ENCODE measurements at places on chromosomes 12 and 14.

DNA sequence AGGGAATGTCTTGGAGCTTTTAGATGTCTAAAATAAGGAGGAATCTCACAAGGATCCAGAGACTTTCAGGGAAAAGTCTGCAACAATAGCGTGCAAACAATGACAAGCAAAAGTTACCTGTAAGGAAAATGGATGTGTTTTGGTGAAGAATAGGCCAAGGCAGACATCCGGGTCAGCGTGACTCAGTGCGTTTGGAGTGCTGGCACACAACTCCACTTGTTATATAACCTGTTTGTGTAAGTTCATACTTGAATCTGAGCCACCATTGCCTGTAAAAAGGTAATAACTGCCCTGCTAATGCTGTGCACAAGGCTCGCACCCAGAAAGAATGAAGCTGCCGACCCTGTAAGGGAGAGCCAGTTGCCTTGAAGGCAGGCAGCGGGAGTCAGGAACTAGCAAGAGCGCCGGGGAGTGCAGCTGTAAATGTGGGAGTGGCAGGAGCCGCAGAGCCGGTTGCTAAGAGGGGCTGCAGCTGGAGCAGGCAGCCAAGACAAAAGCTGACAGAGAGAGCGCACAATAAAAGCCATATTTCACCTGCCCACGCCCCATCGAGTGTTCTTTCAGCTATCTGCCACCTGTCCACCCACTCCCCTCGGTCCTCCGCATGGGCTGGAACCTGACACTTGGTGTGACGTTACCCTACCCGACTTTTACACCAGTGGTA, 638.5 kb upstream of the MIS18BP1 start:
- DNase-seq, result no peak

- no peak for DNase-seq
Measured at GRCh38 chr12:96882862-96883261, 24.2 kb upstream of the NEDD1 start.

DNA sequence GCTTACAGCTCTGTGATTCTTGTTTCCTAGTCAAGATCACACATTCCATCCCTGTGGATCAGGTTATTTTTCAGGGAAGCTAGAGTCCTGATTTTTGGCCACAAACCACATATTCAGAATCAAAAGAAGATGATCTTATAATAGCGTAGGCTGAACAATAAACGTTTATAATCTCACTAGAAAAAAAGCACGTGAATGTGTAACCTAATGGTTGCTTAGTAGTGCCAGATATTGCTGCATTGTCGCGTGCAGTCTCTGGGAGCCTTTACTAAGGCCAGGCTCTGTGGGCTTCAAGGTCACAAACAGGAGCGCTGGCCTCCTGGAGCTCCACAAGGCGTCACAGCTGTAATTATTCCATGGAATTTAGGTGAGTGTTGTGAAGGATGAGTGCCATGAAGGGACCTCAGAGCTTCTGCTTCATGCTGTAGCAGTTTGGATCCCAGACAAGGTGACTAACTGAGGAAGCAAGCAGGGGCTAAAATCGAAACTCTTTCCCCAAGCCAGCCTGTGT, 17.4 kb downstream of the CDKN1B start:
- no peak for DNase-seq

GRCh38 chr12:108573317-108573716, 10.9 kb downstream of the ISCU start:
- no peak for DNase-seq

DNA sequence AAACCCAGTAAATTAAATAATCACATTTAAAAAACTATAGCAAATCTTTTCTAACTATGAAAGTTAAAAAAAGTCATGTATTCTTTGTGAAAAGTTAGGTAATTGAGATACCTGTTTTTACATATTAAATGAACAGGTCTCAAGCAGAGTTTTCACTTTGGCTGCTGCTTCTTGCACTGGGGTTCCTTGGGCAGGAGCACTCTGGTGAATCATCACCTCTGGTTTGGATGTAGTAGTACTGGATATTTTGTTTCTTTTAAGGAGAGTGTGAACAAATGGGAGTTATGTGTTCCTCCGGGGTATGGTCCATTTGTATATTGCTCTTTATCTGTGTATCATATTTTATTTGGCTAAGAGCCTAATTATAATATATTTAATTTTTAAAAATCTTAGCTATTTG, 82.7 kb downstream of the FUT8 start:
- no peak for DNase-seq

- no peak for DNase-seq
Measured at GRCh38 chr12:67671892-67672291, 23.3 kb downstream of the DYRK2 start.

DNA sequence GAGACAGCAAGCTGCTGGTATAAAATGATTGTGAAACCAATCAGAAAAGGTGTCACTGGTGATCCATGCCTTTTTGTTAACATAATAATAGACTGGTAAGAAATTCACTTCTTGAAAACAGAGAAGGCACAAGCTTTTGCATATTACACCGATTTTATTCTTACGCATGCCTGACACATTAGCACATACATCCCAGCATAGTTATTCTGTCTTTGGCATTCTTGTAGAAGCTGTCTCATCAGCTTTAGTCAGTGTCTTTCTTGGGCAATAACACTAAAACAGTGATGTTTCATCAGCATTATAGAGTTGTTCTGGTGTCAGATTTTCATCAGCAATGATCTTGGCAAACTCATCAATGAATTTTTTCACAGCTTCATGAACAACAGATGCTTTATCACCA, 283.4 kb upstream of the TMTC1 start:
- no peak for DNase-seq

GRCh38 chr12:7068240-7068993, 7.9 kb downstream of the C1S start:
- no peak for DNase-seq

DNA sequence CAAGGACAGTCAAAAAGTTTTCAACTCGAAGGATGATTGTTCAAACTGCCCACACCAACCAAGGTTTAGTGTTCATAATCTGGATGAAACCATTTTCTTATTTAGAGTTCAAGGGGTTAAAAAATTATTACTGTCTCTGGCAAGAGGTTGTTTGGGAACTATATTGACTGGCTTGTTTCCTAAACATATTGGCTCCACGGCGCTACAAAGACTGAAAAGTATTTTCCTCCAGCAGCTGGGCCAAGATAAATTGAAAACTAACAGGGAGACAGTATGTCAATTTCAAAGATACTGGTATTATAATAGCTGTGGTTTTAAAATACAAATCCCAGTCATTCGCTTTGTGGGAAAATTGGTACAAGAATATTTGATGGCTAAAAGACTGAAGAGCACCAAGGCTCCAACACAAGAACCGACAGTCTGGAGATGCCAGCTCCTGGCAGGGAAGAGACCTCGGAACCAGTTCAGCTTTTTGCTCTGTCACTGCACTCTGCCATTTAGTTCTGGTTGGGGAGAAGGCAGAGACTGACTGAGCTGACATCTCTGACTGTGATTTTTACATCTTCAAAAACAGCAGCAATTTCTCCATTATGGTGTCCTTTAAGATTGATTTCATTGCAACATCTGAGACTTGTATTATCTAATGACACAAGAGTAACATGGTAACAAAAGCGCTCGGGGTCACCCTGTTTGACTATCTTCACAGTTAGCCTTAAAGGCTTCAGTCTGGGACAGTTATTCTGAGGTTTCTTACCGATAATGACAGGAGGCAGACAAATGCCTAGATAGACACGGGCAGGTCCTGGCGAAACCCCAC, 62.0 kb downstream of the ST8SIA1 start:
- no peak for DNase-seq

- DNase-seq, result no peak
Measured at GRCh38 chr14:67653651-67654280, 20.7 kb downstream of the VTI1B start.

DNA sequence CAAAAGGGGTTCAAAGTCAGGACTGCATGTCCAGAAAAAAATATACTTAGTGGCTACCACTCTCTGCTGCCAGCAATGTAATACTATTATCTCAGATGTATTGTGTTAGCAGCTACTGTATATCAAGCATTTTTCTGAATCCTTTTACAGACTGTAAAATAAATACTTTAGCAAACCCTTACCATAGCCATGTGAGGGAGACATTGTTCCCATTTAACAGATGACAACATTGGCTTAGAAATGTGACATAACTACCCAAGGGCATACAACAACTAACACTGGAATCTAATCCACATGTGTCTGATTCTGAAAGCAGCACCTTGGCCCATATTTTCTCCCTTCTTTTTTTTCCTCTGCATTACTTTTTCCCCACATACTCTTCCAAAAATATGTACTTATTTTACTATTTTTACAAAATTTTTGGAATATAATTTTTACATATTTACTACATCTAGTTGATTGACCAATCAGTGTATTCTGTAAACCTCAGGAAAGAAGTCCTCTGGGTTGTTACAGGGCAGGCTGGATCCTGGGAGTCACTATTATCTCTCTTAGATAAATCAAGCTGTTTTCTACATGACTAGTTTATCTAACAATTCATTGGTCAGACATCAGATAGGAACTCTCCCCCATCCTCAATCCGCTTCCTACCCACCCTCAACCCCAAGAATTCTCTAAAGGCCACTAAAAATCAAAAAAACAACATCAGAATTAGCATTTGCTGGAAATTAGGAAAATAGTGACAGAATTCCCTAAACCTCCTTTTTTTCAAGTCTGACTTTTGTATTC, 154.1 kb downstream of the BTG1 start:
- DNase-seq, result no peak

- no peak for DNase-seq
Measured at GRCh38 chr12:117818400-117818799, 150.4 kb downstream of the KSR2 start.

GRCh38 chr12:96471368-96472050, 17.9 kb upstream of the CFAP54 start:
- DNase-seq, result no peak

GRCh38 chr12:39632670-39633069, 13.1 kb upstream of the ABCD2 start:
- no peak for DNase-seq

GRCh38 chr14:55158412-55158811, 29.4 kb downstream of the LGALS3 start:
- DNase-seq, result no peak

GRCh38 chr12:50123203-50123602, 11.2 kb downstream of the COX14 start:
- DNase-seq, result no peak

- no peak for DNase-seq
Measured at GRCh38 chr12:19546611-19547162, 107.4 kb downstream of the AEBP2 start.

DNA sequence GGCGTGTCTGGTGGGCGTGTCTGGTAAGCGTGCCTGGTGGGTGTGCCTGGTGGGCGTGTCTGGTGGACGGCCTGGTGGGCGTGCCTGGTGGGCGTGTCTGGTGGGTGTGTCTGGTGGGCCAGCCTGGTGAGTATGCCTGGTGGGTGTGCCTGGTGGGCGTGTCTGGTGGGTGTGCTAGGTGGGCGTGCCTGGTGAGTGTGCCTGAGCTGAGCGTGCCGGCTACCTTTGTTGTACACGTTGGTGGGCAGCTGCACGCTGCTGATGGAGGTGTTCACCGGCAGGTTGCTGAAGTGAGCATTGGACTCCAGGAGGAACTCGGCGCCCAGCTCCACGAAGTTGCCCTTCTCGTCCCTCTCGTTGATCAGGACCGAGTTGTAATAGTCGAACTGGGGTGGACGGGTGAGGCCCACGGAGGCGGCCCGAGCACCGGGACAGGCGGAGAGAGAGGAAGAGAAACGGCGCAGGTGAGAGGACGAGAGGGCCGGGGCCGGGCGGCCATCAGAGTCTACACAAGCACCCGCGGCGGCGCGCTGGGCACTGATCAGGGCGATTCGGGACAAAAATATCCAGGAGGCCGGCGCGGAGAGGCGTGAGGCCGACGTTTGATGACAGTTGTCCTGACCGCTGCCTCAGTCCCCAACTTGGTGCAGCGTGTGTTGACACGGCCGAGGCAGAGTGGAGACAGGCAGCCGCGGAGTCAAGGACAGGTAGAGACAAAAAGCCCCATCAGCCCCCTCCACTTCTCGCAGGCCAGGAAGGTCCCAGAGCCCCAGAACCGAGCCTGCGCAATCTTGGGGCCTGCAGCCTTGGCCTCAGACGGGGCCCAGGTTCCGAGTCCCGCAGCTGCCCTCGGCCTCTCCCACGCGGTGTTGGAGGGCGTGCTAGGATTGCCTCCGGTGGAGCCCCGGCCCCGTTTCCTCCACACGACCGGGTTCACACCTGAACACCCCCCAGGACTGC, 10.5 kb downstream of the CACNA2D4 start:
- DNase-seq, result peak; percentile 8

- no peak for DNase-seq
Measured at GRCh38 chr12:132427174-132427768, 62.7 kb upstream of the FBRSL1 start.

GRCh38 chr12:101745481-101745880, 6.2 kb upstream of the SYCP3 start:
- DNase-seq, result no peak

DNA sequence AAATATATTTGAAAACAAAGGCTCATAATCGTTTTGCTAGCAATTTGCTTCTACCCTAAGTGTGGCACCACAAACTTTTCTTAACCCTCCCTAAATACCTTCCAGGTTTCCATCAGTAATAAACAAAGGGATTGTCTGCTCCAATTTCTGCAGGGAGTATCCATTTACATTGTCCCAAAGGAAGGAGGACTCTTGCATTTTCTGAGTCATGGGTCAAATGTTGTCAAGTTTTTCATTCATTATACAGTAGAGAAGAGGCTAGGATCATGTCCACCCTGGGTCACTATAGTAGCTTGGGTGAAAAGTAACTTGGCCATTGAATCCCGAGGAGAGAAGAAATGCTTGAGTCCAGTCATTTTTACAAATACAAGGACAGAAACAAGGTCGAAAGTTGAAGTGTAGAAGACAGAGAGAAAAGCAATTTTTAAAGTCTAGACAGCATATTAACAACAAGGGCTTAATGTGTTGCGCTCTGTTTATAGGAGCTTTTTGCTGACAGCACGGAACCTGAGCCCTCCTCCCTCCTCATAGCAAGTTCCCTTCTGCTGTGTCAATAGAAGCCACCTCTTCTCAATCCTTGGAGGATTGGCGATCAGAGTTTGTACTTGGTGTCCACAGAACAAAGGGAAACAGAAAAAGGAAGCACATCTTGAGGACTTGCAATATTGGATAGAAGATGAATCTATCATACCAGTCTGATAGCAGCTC, 53.1 kb downstream of the TMEM30B start:
- no peak for DNase-seq

GRCh38 chr14:65755331-65755730, 342.8 kb downstream of the FUT8 start:
- DNase-seq, result no peak

DNA sequence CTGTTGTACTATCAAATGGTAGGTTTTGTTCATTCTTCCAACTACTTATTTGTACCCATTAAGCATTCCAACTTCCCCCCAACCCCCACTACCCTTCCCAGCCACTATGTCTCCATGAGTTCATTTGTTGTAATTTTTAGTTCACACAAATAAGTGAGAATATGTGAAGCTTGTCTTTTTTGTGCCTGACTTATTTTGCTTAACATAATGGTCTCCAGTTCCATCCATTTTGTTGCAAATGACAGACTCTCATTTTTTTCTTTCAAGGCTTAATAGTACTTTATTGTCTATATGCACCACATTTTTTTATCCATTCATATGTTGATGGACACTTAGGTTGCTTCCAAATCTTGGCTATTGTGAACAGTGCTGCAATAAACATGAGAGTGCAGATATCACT, 86.2 kb downstream of the ALG10B start:
- no peak for DNase-seq

- DNase-seq, result no peak
Measured at GRCh38 chr12:26872625-26873024, 39.6 kb upstream of the ITPR2 start.

GRCh38 chr12:105206686-105207374, 29.1 kb downstream of the APPL2 start:
- no peak for DNase-seq
